ENCODE measurements at places on chromosomes 7 and 10.

- no peak for DNase-seq
These were observed 18.8 kb upstream of the ARHGAP22 start for GRCh38 chr10:48623607-48624132.

DNA sequence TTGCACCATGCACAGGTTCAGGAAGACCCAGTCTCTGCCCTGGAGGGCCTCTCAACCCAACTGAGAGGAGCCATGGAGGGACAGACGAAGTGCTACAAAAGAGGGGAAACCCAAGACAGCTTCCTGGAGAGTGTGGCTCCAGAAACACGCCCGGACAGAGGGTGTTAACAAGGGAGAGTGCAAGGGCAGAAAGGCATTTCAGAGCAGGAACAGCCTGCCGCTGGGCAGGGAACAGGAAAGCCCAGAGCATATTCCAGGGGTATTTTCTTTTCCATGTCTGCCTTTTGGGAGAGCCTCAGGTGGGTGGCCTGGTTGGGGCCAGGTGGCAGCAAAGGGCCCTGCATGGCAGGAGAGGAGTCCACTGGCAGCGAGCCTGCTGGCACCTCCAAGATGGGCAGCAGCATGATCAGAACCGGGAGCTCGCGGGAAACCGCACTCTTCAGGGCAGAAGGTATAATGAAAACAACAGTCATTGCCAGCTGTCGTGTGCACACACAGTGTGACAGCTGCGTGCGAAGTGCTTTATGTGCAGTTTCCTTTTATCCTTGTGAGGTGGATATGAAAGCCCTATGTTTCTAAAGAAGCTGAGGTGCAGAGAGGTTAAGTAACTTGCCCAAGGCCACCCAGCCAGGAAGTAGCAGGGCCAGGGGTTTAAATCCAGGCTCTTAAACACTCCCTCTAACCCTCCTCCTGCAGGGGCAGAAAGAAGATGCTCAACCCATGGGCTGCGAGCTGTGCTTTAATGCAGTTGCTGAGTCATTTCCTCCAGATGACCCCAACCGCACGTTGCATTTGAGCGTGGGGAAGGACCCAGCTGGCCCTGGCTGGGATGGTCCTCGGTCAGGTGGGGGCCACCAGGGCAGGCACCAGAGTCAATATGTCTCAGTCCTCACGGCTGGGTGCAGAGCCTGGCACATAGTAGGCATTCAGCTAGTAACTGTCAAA is 128.6 kb downstream of the OAT start:
- no peak for DNase-seq

GRCh38 chr10:125038637-125039036 is 96.7 kb downstream of the ZRANB1 start:
- no peak for DNase-seq

GRCh38 chr7:44541-44896 is 147.9 kb upstream of the FAM20C start:
- DNase-seq = no peak

DNA sequence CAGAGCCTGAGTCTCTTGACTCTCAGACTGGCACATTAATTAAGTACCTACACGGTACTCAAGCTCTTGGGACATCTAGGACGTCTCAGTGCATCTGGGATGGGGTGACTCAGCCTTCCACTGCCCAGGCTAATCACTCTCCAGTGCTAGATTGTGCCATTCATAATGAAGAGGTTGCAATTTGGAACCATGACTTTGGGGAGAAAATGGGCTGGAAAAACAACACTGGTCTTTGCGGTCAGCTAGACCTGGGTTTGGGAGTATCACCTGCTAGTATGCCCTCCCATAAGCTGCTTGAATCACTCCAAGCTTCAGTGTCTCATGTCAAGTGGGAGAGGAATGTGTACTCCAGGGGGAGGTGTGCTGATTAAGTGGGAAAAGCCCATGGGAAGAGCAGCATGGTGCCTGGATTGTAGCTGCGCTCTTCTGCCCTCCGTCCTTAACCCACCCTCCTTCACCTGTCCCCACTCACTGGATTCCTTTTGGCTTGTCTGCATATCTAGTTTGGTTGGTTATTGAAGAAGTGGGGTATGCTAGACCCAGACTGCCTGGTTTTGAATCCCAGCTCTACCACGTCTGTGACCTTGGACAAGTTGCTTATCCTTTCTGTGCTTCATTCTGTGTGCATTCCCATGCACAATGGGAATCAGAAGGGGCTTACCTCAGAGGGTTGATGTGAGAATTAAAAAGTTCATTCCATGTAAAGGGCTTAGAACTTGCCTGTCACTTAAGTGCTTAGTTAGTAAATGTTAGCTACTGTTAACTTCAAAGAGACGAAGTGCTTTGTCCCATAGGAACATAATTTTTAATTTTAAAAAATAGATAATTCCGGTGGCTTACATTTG is 3.8 kb downstream of the NFE2L3 start:
- no peak for DNase-seq

DNA sequence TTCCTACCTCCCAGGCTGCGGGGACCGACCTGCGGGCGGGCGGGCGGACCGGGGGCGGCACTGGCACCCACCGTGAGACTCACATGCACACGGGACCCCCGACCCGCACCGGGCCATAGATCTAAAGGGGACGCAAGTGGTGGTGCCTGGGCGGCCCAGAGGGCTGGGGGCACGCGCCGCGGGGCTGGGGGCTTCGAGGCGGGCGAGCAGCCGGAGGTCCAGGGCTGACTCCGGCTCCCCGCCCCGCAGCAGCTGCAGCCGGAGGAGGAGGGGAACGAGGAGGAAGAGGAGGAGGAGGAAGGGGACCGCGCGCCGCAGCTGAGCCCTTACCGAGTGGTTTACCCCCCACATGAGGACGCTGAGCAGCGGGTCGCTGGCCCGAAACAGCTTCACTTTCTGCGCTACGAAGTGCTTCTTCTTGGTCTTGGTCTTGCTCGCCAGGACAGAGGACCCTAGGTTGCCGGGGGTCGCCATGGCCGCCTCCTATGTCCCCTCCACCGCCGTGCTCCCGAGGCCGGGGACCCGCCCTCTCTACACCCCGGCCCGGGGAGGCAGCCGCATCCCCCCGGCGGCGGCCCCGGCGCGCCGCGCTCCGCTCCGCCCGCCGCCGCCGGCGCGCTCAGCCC is 412 bp downstream of the PIP4K2A start:
- peak; percentile 17 for DNase-seq

- no peak for DNase-seq
These were observed 69.5 kb upstream of the ATRNL1 start for GRCh38 chr10:115023715-115024114.

GRCh38 chr10:133110133-133110532 is 22.4 kb downstream of the ADGRA1 start:
- no peak for DNase-seq

- no peak for DNase-seq
These were observed 1.5 kb upstream of the PARD3 start for GRCh38 chr10:34816501-34817002.

DNA sequence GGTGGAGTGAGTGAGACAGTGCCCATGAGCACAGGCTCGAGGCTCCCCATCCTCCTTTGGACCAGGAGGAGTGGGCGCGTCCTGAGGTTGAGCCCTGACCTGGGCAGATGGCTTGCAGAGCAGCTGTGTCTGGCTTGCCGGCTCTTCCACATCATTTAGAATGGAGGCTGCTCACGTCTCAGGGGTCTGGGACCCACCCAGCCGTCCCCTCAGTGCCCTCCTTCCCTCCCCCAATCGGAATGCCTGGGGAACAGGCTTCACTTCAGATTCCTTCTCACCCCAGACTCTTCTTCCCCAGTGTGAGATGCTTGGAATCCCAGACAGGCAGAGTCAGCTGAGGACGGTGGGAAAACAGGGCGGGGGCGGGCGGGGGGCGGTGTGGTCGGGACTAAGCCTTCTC is 968.6 kb upstream of the ZNF722 start:
- no peak for DNase-seq

DNA sequence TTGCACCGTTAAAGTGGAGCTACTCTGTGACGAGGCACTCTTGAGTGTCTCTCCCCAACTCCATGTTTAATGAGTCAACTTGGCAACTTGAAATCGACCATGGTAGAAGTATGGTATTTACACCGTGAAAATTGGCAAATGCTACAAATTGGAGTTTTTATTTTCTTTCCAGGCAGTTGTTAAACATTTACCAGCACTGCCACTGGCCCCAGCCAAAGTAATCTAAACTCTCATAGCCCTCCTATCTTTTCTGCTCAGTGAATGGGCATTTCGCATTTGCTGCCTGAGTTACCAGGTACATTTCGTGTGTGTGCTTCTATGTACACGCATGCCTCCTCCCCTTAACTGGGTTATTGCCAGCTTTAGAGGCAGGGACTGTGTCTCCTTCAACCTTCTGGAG is 83.3 kb downstream of the NHLRC2 start:
- DNase-seq = no peak

DNA sequence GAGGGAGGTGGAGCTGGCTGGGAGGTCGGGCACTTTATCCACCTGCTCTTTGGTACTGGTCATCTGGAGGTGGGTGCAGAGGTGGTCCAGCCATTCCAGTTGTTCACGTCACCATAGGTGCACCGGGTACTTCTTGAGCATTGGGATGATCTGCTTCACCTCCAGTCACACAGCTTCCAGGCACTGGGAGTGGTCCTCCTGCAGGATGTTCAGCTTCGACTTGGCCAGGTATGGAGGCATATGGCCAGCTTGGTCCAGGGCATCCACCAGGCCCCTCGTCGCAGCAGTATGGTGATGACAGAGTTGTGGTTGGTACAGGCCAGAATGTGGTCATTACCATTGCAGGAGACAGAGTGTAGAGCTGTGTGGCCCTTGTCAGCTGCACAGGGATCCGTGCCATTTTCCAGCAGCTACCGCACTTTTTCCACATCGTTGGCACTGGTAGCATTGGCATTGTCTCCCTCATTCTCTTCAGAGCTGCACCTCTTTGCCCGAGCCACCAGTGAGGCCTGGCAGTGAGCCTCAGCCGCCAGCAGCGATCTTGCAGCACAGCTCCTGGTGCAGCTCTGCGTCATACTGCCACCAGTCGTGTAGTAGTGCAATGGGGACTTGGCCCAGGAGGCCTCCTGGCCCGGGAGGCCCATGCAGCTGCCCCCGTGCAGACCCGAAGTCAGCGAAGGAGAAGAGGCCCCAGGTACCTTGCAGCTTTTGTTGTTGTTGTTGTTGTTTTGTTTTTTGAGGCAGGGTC is 150.9 kb downstream of the ZNF22 start:
- DNase-seq = no peak

GRCh38 chr7:133807624-133808492 is 319.3 kb upstream of the LRGUK start:
- no peak for DNase-seq

- no peak for DNase-seq
These were observed 12.2 kb upstream of the FAM53B start for GRCh38 chr10:124756156-124756903.

DNA sequence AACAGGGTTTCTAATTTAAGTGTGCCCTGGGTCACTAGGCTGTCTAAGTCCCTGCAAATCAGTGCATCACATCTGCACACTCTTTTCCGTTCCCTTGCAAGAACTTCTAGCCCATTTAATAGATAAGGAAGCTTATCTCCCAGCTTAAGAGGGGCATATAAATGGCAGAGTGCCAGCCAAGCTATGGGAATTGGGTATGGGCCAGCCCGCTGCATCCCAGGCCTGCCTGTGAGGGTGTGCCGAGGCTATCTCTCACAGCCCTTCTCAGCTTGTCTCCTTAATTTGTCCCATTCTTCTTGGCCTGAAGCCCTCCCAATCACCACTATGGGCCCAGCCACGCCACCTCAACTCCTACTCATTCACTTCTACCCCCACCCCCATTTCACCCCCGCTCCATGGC is 14.7 kb downstream of the AQP1 start:
- DNase-seq = no peak

DNA sequence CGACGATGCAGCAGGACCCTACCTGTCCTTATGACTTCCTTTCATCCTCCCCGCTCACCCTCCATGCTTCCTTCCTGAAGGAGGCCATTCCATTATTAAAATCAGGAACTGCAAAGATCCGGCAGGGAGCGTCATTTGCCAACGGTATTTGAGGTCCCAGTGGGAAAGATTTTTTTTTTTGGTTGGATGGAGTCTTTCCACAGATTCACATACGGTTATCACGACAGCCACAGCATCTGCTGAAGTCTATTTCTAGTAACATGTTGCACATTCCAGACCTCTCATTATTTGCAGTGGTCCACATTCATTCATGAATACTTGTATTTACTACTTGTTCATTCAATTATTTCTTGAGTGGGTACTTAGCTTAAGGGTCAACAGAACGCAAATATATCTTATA is 94.7 kb upstream of the LYZL2 start:
- no peak for DNase-seq

GRCh38 chr7:129713544-129713943 is 102.0 kb downstream of the NRF1 start:
- no peak for DNase-seq

DNA sequence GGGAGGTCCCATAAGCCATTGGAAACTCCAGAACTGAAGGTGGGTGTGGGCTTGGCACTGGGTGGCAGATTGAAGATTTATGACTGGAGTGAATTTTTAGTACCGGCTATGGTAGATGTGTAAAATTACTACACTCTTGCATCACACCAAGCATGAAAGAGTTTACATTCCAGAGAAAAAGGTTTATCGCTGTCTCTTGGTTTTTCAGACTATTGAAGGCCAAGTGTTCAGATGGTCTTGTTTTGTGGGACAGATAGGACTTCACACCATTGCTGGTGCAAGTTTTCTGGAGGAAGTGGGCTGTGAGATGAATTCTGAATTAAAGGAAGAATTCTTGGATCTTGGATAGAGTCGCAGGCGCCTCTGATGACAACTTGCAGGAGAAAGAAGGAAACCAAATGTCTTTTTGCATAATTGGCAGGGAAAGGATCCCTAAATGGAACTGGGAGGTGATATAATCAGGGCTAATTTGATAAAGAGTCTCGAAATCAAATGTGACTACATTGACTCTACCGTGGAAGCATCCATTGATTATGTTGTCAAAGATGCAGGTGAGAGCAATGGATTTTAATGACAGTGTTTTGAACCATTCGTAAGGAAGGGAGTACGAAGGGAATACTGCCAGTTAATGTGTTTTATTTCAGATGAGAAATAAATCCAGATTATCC is 14.2 kb upstream of the NMT2 start:
- no peak for DNase-seq

- no peak for DNase-seq
These were observed 314.0 kb downstream of the CDK14 start for GRCh38 chr7:90910136-90910535.

- no peak for DNase-seq
These were observed 318.5 kb downstream of the WDR37 start for GRCh38 chr10:1374511-1375345.

DNA sequence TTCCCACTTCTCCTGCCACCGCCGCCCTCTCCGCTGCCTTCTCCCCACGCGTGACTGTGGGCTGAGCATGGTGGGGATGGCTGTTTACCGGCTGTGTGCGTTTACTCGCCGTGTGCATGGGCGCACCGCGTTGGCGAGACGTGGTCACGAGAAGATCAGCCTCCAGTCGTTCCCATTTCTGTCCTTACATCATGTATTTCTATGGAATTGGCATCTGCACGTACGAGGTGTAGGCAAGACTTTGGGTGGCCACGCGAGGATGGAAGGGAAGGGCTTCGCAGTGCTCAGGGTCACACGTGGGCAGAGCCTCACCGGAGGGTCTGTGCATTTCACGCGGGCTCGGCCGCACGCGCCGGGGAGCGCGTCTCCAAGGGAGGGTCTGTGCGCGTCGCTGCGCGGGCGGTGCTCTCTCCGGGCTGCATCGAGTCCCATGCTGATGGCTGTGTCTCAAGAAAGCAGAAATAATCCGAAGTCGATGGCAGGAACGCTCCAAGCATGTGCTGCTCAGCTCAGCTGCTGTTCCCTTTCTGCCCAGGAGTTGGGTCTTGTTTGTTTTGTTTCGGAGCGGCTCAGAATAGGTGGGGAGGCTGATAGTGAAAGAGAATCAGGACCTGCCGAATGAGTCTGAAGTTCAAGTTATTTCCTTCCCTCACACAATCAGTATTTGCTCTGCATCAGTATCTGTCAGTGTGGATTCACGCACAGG is 973 bp downstream of the CAMK1D start:
- peak; percentile 26 for DNase-seq

- DNase-seq = no peak
These were observed 828.8 kb upstream of the MBL2 start for GRCh38 chr10:53601260-53601875.
